Activated naive CD4-positive, alpha-beta T cell treated with Interleukin-2 at 50 U/mL for 16 hours (primary cell): ENCODE measurements at places on chromosomes 4 and X.

GRCh38 chrX:3990569-3990968, 277.1 kb upstream of the PRKX start:
- DNase-seq: no peak

DNA sequence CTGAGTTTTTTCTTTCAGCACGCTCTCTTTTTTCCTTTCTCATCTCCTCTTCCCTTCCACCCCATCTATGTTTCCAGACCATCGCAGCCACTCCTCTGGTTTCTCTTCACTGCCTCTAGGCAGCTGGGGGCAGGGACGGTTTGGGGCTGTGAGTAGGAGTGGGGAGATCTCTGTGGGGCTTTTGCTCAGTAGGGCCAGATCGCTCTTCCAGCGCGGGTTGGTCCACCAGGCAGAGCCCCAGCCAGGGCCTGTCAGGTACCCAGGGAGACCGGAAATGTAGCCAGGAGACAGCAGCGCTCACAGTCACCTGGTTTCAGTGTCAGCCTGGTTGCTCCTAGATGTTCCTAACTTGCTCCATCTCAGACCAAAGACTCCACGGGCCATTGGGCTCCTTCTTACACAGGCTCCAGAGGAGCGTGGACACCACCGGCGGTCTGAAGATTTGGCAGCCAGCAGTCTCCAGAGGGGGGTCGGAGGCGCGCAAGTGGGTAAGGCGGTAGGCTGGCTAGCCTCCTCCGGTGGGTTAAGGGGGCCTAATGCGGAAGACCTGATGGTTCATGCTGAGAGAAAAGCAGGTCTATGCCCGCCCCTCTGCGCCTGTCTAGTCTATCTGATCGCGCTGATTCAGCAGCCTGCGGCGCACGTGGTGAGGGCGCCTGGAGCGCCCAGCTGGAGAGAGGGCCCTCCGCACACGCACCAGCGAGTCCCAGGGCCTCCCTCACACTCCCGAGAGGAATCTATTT, 1.8 kb downstream of the FGF5 start:
- DNase-seq: no peak

DNA sequence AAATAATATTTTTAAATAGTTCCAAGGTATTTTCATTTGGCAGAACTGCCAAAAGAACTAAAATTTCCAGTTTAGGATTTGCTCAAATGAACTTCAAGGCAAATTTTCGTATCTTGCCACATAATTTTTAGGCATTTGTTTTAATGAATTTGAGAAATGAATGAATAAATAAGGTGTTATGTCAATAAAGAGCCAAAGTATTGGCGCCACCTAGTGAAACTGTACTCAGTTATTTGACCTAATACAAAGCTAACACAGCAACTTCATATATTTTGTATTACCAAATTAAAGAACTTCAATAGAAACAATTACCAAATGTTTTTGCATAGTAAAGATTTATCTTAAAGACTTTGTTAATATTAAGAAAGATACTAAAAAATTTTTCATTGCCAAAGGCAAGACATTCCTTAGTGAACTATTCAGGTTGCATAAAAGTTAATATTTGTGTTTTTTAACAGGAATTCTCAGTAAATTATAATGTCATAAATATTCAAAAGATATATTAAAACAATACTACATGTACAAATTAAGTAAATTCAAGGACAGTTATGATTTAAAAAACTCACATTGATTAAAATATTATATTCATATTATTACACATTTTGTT, 50.3 kb downstream of the STPG2 start:
- DNase-seq: no peak

GRCh38 chrX:151754047-151754429, 19.5 kb downstream of the CNGA2 start:
- no peak for DNase-seq

- peak; percentile 4 for DNase-seq
Measured at GRCh38 chr4:123526511-123526910, 129.9 kb downstream of the SPRY1 start.
